ENCODE measurements at places on chromosomes 2 and 18.
A peak's percentile ranks its signal among the peaks of the same experiment; 100 is the strongest.

DNA sequence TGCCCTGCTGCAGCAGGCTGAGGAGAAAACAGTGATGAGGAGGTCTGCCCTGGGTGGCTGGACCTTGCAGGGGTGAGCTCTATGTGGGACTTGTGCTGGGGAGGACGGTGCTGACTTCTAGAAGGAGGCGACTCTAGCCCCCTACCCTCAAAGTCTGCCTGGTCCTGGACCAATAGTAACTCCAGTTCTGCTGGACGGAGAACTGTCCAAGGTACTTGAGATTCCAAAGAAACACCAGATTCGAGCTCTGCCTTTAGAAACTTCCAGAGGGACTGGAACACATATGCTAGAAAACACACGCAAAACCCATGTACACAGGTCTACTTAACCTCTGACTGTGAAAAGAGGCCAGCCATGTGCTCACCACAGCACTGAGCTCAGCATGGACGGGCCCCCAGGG lies 260.6 kb downstream of the TWIST2 start:
- no peak overlapping the region for H3K4me3 ChIP-seq
- no peaks in the 10 kb centered on the region for H3K27me3 ChIP-seq
- no peaks in the 10 kb centered on the region for H3K36me3 ChIP-seq
- no peak overlapping the region for H3K27ac ChIP-seq

DNA sequence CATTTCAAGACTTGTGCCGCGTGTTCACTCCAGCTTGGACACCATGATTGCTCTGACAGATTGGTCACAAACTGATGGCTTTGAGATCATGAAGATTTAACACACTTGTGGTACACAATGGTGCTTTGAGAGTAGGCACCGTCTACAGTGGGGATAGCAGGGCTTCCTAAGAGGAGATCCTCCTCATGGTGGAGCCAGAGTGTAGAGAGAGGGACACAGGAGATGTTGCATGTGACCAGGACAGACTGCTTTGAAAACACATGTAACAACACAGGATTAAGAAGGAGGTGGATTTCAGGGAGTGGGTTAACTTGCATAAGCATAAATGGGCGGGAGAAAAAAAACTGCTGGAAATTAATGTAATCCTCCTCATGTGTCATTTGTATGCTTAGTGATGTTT lies 95.7 kb upstream of the LINC00305 start:
- no peak for DNase-seq
- H3K4me1 ChIP-seq, result no peaks in the 10 kb centered on the region
- no peaks in the 10 kb centered on the region for H3K36me3 ChIP-seq
- H3K27me3 ChIP-seq, result no peaks in the 10 kb centered on the region
- H3K4me3 ChIP-seq, result no peak overlapping the region

DNA sequence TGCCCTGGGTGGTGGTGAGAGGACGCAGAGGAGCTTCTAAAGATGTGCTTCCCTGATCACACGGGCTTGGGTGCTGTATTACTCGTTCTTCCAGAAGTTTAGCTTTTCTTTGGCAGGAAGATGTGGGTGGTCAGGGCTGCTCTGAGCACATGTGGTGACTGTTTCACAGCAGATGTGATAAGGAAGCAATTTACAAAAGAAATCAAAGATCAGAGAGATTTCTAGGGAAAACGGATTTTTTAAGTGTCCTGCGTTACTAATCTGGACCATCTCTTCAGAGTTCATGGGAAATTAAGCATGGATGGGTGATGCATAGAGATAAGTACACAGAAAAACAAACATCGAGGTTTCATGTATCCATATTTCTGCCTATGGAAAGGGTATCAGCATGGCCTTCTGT lies 99.4 kb downstream of the WDSUB1 start:
- H3K27ac ChIP-seq, result no peak overlapping the region
- no peak for DNase-seq
- no peaks in the 10 kb centered on the region for H3K27me3 ChIP-seq
- H3K36me3 ChIP-seq, result peaks cover 73% of the 10 kb centered on the region
- no peaks in the 10 kb centered on the region for H3K4me1 ChIP-seq

- no peaks in the 10 kb centered on the region for H3K4me1 ChIP-seq
- no peak for DNase-seq
- H3K36me3 ChIP-seq, result no peaks in the 10 kb centered on the region
- no peak overlapping the region for H3K4me3 ChIP-seq
- no peaks in the 10 kb centered on the region for H3K27me3 ChIP-seq
These were observed 341.2 kb downstream of the ALK start for GRCh38 chr2:29580223-29580622.

DNA sequence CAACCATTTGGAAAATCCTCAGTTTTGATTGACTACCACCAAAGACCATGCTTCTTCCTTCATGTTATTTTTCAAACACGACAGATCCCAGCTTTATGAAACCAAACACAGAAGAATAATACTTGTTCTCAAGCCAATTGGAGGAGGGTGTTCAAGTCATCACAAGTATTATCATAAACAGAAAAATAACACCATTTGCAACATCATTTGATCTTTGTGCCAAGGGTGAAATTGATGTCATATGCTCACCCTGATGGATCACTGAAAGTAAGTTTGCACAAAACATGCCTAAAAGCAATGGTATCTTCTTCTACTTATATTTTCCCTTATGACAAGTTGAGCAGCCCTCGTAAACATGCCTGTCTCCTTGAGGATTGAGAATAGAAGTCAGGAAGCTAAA lies 448.0 kb upstream of the ZEB2 start:
- no peaks in the 10 kb centered on the region for H3K27me3 ChIP-seq
- no peak for DNase-seq
- H3K36me3 ChIP-seq, result no peaks in the 10 kb centered on the region
- no peaks in the 10 kb centered on the region for H3K4me1 ChIP-seq

- no peaks in the 10 kb centered on the region for H3K36me3 ChIP-seq
- H3K4me3 ChIP-seq, result no peak overlapping the region
- no peaks in the 10 kb centered on the region for H3K27me3 ChIP-seq
- no peak overlapping the region for H3K27ac ChIP-seq
- DNase-seq, result no peak
These were observed 63.9 kb downstream of the PHLPP1 start for GRCh38 chr18:62778976-62779869.

DNA sequence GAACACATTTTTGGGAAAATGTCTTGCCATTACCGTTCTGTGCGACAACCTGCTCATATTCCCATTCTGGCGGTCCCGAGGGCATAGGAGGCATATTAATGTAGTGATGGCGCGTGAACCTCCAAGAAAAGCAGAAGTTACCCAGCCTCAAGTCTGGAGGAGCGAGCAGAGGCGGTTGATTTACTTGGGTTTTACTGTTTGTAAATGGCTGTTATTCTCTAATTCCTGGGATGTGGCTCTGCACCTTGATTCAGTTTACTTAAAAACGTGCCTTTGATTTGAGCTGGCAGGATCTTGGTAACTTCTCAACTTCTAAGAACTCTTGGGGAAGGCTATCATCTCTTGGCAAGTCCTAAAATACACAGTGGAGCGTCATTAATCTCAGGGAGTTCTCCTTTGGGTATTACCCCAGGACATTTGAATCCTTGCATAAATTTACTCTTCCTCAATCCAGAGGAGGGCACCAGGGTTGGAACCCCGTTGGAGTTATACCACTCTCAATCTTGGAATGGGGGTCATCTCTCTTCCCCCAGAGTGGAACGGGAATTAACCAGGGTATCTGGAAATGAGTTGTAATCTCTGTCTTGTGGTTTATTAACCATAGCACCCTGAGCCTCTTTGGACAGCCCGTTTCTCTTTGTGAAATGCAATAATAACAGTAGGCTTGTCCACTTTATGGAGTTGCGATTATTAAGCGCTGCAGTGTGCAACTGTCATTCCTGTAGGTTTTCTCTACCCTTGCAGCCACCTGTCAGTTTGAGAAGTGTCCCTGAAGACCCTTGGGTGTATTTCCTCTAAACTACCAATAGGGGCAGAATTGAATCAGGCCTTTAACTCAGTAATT lies 2.1 kb downstream of the HK2 start:
- peaks cover 21% of the 10 kb centered on the region for H3K4me1 ChIP-seq
- no peaks in the 10 kb centered on the region for H3K27me3 ChIP-seq
- no peak for DNase-seq
- H3K27ac ChIP-seq, result peak overlapping the region; percentile 83

GRCh38 chr18:60596928-60597327 lies 224.4 kb upstream of the MC4R start:
- H3K36me3 ChIP-seq, result no peaks in the 10 kb centered on the region
- no peak overlapping the region for H3K4me3 ChIP-seq
- H3K27me3 ChIP-seq, result no peaks in the 10 kb centered on the region
- no peaks in the 10 kb centered on the region for H3K4me1 ChIP-seq

GRCh38 chr2:25817630-25818029 lies 60.7 kb downstream of the ASXL2 start:
- no peaks in the 10 kb centered on the region for H3K27me3 ChIP-seq
- H3K27ac ChIP-seq, result no peak overlapping the region
- H3K36me3 ChIP-seq, result no peaks in the 10 kb centered on the region
